Epithelial cell of prostate (primary cell): ENCODE measurements at places on chromosomes 1 and 21.

DNA sequence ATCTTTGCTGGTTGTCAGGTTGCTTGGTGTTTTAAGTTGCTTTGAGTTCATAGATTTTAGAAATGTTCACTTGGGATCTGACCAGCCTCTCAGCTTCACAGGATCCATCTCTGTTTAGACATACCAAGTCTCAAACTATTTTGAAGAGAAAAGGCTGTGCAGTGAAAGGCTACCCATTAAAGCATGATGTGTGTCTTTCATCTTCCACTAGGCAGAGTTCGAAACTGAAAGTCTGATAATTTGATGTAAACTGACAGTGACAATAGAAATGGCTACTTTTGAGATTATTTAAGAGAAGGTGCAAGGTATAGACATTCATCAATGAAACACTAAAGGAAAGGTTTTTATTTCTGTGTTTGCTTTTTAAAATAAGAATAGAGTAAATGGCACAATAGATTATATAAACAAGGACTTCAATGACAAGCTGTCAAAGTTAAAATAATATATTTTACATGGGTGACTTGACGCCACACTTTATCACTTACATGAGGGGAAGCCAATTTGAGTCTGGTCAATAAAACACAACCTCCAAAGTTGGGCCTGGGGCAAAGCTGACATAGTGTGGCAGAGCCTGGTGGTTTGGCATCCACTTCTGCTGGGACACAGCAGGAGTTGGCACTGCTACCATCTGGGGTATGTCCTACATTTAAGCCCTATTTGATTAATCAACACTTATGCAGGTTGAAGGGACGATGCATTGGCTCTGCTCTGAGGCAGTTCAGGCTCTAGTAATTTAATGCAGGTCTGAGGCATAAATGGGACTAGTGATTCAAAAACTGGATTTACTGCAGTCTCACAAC lies 197.7 kb downstream of the CRB1 start:
- DNase-seq = no peak

DNA sequence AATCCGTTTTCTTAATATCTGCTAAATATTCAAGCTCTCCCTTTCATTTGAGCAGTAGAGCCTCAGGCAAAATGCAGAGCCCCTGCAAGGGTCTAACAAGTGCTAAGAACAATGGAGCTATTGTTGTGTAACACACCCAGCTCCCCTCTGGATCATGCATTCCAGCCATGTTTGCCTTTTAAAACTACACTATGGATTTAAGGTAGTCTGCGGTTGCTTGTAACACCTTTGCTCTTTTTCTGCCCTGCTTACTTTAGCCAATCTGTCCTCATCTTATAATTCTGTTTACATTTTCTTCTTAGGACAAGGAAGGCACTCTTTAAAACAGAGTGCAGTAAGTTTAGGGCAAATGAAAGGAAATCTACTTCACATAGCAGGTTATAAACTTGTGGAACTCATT lies 60.0 kb upstream of the C1orf105 start:
- peak; percentile 36 for DNase-seq

DNA sequence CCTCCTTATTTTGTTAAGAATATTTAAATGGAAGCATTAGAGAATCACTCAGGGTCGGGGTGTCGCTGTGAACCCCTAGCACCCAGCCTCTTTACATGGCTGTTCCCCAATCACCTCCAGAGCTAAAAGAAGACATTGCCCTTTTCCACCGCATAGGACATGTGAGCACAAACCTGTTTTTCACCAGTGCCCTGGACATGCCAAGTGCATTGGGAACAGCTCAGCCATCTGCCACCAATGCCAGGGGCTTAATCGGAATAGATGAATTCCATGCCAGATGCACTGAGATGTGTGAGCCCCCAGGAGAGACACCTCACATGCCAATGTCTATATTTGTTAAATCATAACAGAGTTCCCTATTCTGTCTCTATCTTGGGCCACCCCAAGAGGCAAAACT lies 33.3 kb downstream of the EIF2D start:
- DNase-seq = no peak

GRCh38 chr1:208100906-208101305 lies 143.3 kb downstream of the PLXNA2 start:
- DNase-seq = no peak

DNA sequence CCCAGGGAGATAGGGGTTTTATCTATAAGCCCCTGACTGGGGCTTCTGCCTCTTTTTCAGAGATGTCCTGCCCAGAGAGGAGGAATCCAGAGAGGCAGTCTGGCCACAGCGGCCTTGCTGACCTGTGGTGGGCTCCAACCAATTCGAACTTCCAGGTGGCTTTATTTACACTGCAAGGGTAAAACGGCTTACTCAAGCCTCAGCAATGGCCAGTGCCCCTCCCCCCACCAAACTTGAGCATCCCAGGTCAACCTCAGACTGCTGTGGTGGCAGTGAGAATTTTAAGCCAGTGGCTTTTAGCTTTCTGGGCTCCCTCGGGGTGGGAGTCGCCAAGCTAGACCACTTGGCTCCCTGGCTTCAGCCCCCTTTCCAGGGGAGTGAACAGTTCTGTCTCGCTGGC lies 384.0 kb upstream of the BEND5 start:
- no peak for DNase-seq

GRCh38 chr1:171263901-171264300 lies 15.6 kb downstream of the FMO1 start:
- no peak for DNase-seq

- no peak for DNase-seq
Observed at GRCh38 chr21:27548486-27548885, 581.6 kb upstream of the ADAMTS5 start.

DNA sequence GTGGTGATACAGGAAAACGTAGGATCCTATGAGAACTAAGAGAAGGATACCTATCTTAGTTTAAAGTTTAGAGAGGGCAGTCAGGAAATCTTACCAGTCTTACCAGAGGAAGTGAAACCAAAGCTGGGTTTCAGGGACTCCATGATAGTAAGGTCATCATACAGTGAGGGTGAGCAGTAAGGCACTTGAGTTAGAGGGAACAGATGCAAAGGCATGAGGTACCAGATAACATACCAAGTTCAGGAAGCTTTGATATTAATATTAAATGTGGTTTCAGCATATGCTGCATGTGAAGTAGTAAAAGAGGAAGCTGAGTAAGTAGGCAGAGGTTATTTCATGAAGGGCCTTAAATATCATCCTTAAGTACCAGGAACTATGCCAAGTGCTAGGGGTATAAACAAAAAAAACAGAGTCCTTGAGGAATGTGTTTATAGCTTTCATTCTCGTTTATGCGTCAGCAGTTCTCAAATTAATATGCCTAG lies 16.9 kb downstream of the ATG4C start:
- no peak for DNase-seq

DNA sequence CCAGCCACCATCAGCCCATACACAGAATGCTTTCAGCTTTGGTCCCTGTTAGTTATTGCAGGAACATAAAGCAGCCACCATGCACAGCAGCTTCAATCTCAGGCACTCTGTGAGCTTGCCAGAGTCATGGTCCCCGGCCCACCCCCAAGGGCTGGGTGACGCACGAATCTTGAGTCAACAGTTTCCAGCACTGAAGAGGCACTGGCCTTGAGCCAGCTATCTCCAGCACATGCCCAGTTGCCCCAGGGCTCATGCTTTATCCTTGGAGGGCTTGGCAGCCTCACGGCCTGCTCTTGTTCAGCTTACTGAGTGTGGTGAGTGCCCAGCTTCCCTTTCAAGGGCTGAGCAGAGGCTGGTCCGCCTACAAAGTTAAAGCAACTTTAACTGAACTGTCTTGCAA lies 200.7 kb upstream of the RAB4A start:
- DNase-seq = peak; percentile 74

DNA sequence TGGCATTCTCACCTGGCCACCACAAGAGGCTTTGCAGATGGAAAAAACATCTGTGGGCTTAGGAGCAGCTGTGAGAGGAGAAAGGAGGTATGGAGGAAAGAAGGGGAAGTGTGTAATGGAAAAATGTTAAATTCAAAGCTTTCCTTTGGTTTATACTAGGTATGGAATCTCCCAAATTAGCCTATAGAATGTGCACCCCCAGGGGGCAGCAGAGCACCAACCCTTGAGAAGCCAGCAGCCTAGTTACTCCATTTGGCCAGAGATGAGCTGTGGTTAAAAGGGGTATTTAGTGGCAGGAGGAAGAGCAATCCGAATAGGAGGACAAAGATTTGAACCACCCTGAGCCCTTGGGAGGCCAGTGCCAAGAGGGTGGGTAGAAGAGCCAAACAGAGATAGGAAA lies 97.5 kb upstream of the CTTNBP2NL start:
- no peak for DNase-seq

DNA sequence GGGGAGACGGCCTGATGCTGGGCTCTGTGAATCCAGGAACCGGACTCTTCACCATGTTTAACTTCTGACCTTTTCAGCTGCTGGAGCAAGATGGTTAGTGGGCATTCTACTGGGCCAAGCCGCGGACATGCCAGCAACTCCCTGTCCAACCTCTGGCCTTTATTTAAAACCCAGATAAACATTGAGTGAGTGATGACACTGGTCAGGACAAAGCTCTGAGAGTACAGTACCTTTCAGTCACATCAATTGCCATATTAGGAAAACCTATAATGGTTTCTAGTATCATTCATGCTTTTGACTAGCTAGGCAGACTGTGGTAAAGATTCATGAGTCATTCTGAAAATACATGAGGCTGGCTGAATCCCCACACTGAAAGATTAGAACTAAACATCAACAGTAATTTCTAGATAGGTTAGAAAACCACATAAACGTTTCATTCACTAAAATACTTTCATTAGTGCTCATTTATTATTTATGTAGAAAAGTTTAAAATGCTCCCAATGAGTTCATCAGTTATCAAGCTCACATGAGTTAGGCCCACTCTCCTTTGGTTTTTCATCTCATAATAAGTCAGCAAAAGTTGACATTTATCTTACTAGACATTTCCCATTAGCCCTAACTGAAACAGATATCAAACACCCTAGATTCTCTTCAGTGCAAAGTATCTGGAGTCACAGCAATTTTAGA lies 7.1 kb upstream of the ACTA1 start:
- DNase-seq = no peak

DNA sequence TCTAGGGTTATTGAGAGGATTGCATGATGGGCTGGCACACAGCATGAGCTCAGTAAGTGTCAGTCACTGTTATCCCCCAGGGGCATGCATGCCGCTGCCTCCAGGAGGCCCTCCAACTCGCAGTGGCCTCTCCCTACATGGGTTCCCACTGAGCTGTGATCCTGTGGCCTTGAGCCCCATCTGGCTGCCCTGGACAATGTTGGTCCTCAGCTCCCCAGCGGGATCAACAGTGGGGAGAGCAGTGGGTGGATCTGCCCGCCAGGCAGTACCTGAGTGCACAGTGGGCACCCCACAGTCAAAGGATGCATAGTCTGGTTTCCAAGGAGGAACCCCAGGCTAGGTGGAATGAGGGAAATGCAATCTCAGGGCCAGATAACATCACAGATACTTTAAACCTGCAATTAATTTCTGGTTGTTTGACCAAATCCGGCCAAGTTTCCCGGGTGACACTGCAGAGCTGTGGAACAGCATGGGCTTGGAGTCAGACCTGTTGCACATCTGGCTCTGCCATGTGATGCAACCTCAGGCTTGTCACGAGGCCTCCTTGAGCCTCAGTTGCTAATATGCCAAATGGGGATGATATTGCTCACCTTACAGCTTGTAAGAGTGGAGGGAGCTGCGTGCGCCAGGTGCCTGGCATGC lies 9.3 kb downstream of the PADI3 start:
- no peak for DNase-seq

DNA sequence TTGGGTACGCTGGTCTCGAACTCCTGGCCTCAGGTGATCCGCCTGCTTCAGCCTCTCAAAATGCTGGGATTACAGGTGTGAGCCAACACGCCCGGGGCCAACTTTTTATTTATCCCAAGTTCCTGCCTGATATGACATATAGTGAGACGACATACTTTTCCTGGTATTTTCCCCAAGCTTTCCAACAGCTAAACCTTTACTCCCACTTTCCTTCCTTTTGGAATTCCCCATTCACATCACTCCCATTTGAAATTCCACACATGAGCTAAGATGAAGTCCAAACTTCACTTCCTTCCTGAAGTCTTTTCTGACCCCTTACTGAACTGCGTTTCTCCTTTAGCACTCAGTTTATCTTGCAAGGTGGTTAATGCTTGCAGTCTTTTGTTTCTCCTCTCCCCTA lies 64.1 kb downstream of the S1PR1 start:
- DNase-seq = no peak

GRCh38 chr1:55053265-55053954 lies 14.1 kb downstream of the PCSK9 start:
- no peak for DNase-seq

- DNase-seq = peak; percentile 70
Observed at GRCh38 chr1:243447347-243447746, 191.5 kb downstream of the SDCCAG8 start.

GRCh38 chr1:48202030-48202752 lies 20.3 kb upstream of the SLC5A9 start:
- peak; percentile 83 for DNase-seq

GRCh38 chr21:42467140-42467983 lies 28.7 kb downstream of the RSPH1 start:
- no peak for DNase-seq

DNA sequence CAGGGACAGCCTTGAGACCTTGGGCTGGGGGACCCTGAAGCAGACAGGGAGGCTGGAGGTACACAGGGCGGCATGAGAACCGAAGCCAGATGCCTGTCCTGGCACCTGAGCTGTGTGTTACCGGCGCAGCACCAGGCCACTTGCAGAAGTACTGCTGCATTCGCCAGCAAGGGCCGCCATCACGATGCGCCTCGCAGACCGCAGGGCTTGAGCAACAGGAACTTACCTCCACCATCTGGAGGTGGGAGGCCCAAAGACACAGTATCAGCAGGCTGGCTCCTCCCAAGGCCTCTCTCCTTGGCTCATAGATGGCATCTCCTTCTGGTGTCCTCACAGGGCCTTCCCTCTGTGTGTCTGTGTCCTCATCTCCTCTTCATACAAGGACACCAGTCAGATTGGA lies 90.1 kb downstream of the PRDM16 start:
- no peak for DNase-seq

DNA sequence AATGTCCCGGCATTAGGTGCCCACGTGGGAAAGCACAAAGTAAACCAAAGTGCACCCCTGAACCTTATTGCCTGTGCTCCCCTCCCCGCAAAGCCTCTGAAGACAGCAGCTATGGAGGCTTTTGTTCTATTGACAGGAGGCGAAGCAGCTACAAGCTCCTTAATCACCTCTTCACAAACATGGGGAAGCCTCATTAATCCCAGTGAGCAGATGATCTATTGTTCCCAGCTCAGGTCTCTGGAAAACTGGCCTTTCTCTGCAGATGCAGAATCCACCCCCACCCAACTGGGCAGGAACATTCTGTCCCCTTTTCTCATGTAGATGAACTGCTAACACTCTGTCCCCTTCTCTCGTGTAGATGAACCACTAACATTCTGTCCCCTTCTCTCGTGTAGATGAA lies 190.5 kb upstream of the CSF3R start:
- no peak for DNase-seq

DNA sequence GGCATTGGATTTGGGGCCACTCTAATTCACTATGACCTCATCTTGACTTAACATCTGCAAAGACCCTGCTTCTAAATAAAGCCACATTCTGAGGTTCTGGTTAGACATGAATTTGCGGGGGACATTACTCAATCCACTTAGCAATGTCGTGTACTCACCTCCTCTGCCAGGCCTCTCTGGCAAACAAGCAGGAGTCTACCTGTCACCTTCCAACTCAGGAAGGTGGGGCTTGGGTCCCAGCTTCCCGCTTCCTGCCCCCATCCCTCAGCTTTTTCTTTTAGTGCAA lies 177.8 kb downstream of the PSMG1 start:
- no peak for DNase-seq
